ENCODE measurements at places on chromosomes 3 and 15.

DNA sequence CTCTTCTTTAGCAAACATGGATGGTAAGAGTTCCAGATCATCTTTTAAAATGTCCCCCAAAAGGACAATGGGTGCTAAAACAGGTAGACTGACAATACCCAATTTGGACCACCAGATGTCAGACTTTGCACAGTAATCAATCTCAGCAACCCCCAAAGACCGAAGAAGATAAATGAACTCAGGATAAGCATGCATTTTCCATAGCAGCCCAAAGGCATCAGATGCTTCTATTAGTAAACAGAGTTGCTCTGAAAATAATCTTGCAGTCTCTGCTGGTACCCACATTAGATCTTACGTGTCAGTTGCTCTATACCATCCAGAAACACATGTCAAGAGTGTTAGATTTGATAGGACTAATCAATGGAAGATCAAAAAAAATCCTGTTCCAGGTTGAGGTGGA is 20.6 kb downstream of the MYH15 start:
- DNase-seq: peak; percentile 3

DNA sequence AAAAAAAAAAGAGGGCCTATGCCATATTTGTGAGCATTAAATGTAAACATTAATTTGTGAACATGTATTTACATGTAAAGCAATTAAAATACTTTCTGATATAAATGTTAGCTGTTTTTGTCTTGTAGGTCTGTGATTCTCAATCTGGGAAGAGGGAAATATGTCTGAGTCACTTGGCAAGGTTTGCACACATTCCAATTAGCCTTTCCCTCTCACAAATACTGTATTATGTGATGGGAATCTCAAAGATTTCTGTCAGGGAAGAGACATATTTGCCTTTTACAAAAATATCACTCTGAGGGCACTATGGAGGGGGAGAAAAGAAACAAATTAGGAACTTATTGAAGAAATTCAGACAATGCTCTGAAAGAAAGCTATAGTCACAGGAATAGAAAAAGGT is 483.6 kb downstream of the GBE1 start:
- no peak for DNase-seq

- DNase-seq: no peak
Measured at GRCh38 chr3:187628169-187628568, 42.0 kb downstream of the SST start.

DNA sequence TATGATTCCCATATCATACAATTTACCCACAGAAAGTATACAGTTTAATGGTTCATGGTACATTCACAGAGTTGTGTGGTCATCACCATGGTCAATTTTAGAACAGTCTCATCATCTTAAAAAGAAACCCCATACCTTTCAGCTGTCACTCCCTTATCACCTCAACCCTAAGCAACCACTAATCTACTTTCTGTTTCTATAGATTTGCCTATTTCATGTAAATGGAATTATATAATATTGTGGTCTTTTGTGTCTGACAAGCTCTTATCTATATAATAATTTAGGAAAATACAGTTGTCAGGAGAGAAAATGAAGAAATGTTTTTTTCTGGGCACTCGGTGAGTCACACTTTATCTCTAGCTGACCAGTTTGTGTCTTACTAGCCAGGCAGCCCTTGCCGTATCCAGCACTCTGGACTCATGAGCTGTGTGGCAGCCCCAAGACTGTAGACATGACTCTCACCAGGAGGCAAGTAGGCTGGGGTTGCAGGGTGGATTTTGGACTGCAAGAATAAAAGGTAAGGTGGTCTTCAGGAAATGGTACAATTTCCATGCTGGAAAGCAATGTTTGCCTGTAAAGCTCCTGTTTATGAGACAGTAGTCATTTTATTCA is 234.6 kb downstream of the THRB start:
- DNase-seq: no peak

DNA sequence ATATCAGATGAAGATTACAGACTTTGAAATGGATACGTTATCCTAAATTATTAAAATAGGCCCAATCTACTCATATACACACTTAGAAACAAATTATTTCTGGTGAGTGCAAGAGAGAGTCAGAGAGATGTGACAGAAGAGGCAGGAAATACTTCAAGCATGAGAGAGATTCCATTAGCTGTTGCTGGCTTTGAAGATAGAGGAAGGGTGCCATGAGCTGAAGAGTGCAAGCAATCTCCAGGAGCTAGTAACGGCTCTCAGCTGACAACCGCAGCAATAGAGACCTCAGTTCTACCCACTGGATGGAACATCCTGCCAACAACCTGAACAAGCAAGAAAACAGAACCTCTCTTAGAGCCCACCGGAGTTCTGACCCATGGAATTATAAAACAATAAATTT is 270.7 kb upstream of the SLITRK3 start:
- no peak for DNase-seq

- DNase-seq: no peak
Measured at GRCh38 chr3:164479406-164479805, 598.9 kb downstream of the SI start.

DNA sequence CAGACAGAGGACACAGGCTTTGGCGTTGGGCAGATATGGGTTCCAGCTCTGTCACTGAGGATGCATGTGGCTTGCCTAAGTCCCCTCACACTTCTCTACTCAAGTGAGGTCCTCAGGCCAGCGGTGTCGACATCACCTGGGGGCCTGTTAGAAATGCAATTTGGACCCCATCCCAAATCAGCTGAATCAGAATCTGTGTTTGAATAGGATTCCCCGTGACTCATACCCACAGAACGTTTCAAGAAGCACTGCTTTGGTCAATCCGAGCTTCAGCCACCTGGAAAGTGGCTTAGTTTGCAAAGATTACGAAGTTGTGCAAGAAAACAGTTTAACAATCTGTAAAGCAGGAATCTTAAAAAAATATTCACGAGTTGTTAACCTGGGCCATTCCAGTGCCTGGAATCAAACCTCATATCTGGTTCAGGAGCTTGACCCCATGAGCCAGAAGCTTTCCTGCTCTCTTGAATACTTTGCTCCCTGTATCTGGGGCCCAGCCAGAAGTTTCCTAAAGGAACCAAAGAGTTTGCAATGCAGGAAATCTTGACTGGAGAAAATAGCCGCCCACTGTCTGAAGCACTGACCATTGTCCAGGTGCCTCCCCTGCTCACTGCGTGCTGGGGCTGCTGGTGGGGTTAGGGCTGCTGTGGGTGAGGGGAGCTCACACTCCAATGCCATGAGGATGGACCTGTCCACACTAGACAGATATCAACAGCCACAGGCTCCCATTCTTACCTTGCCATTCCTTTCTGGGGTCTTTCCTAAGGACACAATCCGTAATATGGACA is 208.5 kb upstream of the LINGO1 start:
- DNase-seq: no peak

DNA sequence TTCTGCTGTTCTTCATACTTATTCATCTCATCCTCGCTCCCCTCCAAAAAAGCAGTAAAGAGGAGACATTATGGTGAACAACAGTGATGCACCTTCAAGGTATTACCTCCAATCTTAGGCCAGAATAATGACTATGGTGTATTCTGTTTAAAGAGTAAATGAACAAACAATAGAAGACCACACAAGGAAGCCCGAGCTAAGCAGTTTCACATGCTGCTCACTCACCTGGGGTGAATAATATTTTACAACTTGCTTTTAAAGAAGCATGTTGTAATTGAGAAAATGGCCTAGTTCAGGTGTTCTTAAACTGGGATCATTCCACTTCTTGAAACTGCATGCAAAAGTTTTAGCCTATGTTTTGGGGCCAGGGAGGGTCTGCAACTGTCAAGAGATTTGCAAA is 581.2 kb downstream of the FOXP1 start:
- no peak for DNase-seq

GRCh38 chr3:129288446-129288845 is 9.8 kb downstream of the HMCES start:
- DNase-seq: no peak

- no peak for DNase-seq
Measured at GRCh38 chr15:92011611-92012367, 158.3 kb downstream of the SLCO3A1 start.

GRCh38 chr15:93524432-93524831 is 435.4 kb upstream of the RGMA start:
- no peak for DNase-seq

GRCh38 chr15:90599116-90599515 is 69.4 kb downstream of the CRTC3 start:
- DNase-seq: no peak

DNA sequence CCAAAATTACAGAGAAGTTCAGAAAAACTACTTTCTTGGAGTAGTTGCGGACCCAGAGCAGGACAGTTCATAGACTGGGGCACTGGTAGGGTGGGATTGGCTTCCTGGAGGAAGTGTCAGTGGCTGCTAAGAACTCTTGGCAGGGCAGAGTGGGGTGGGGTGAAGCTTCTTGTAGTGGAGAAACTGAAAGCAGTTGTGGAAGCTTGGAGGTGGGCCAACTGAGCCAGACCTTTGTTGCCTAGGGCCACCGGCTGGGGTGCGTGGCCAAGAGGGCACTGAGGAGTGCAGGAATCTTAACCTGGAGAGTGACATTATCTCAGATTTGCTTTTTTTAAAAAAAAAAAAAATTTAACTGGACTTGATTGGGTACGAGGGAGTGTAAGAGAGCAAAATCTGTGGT is 3.1 kb downstream of the KAT2B start:
- DNase-seq: peak; percentile 18

GRCh38 chr15:98321896-98322295 is 326.4 kb upstream of the IGF1R start:
- no peak for DNase-seq

GRCh38 chr15:81303244-81304225 is 20.4 kb downstream of the STARD5 start:
- no peak for DNase-seq

DNA sequence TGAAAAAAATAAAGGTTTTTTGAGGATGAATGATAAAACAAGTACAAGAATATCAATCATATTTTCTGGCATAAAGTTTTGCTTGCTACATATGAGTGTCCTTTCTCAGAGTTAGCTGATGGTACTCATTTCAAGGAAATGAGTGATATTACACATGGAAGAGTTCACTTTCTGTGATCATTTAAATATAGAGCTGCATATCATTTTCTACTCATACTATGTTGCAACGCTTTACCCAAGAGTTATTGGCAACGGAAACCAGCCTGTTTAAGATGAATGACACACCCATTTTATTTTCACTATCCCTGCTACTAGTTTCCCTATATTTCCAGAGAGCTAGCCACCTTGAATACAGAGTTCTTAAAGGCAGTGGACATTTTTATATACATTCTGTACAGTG is 35.4 kb upstream of the RBMS3 start:
- DNase-seq: no peak

DNA sequence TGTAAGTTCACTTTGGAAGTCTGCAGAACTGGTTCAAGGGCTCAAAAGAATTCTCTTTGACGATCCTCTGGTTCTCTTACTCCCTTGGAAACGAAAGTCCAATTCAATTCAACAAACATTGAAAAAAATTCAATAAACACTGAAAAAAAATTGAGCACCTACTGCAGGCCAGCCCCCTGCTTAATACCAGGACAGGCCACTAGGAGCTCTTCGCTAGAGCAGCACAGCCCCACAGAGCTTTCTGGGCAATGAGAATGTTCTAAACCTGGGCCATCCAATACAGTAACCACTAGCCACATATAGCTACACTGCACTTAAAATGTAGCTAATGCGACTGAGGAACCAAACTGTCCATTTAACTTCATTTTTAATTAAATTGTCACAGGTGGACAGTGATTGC is 50.4 kb upstream of the DCLK3 start:
- no peak for DNase-seq

GRCh38 chr3:133408366-133408765 is 8.5 kb downstream of the BFSP2 start:
- DNase-seq: no peak

DNA sequence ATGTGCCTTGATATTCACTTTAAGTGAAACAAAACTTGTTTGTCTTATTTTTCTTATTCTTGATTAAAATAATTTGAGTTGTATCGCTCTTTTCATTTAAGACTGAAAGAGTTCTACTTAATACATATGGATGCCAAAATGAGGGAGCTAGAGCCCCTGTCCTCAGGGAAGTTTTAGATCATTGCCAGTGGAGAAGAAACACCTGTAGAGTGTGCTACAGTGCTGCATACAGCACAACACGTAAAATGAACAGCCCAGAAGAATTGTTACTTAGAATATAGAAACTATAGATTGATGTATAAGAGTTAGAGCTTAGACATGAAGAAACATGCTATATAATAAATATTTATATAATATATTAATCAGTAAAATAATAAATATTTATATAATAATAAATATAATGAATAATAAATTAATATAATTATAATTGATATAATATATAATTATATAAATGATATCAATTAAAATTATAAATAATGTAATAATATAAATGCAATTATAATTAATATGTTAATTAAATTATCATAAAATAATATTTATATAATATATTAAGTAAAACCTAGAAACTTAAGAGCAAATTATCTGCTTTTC is 1234.7 kb downstream of the ROBO2 start:
- DNase-seq: no peak

DNA sequence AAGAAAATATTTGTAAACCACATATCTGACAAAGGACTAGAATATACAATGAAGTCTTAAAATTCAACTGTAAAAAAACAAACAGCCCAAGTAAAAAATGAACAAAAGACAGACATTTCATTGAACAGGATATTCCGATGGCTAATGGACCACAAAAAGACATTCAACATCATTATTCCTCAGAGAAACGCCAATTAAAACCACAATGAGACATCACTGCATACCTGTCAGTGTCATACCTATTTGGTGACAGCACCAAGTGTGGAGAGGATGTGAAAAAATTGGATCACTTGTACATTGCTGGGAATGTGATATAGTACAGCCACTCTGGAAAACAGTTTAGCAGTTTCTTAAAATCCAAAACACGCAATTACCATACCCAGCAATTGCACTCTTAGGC is 29.9 kb upstream of the TJP1 start:
- DNase-seq: no peak

- DNase-seq: no peak
Measured at GRCh38 chr15:67405208-67406191, 115.4 kb upstream of the C15orf61 start.

- no peak for DNase-seq
Measured at GRCh38 chr3:122427857-122428471, 12.1 kb upstream of the WDR5B start.

DNA sequence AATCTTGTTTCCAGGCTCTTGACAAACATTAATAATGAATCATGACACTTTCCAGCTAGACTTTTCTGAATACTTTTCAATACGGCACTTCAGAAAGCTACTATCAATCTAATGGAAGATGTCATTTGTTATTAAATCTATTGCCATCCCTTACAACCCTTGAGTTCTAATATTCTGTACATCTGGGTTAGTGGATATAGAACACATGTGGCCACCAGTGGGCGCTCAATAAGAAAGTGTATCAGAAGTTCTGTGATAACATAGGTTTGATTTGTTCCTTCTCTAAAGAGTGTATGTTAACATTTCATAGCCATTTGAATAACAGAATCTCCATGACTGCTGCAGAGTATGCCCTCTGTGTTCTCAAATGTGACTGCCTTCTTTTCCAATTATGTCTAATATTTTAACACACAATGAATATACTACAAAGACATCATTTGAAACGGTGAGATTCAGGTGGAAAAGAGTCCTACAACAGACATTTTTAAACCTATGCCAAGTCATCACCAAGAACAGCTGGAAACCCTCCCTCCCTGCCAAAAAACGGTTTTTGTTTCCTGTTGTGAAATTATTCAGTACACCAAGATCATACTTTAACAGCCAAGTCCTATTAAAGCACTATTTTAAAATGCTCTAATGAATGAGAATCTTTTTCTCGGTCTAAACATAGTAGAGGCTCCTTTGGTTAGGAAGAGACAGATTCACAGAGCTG is 22.2 kb downstream of the ALDH1A2 start:
- no peak for DNase-seq

GRCh38 chr15:33007303-33007855 is 187.1 kb downstream of the FMN1 start:
- no peak for DNase-seq
